CD4-positive, alpha-beta T cell treated with Interferon alpha-2 for 1 hour (primary cell): ENCODE measurements at places on chromosomes 12 and 14.

DNA sequence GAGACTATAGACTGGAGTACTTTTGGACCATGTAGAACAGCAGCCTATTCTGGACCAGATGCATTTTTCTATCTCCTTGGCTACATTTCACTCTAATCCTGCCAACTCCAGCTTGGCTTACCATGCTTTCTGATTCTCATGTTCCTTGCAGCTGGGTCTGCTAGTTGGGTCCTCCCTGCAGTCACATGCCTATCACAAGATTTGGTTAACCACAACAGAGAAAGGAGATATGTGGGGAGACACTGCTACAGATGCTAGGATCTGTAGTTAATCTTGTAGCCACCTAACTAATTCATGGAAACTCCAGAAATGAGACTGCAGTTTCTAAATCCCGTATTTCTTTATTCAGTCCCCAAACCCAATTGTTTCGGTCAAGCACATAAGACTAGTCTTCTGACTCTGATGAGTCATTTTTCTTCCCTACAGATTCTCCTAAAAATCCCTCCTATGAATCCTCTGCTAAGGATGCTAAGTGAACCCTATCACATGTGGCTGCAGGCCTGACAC lies 410.6 kb downstream of the DAD1 start:
- DNase-seq = no peak

GRCh38 chr12:31846405-31846804 lies 112.8 kb upstream of the RESF1 start:
- no peak for DNase-seq

DNA sequence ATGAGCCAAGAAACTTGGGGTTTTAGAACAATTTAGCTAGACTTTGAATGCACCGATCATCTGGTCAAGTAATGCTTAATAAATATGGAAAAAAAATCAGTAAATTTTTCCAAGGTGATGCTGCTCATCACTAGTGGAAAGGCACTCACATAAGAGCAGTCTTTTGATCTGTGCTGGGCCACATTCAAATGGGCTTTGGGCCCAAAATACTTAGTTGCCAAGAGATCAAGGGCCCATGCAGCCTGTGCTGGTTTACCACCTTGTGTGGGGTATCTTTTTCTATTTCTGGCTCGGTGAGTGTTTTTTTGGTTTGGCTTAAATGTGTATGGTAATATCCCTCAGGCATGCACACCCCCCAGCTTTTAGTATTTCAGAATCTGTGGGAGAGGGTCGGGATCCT lies 943.2 kb downstream of the TMTC2 start:
- DNase-seq = no peak

DNA sequence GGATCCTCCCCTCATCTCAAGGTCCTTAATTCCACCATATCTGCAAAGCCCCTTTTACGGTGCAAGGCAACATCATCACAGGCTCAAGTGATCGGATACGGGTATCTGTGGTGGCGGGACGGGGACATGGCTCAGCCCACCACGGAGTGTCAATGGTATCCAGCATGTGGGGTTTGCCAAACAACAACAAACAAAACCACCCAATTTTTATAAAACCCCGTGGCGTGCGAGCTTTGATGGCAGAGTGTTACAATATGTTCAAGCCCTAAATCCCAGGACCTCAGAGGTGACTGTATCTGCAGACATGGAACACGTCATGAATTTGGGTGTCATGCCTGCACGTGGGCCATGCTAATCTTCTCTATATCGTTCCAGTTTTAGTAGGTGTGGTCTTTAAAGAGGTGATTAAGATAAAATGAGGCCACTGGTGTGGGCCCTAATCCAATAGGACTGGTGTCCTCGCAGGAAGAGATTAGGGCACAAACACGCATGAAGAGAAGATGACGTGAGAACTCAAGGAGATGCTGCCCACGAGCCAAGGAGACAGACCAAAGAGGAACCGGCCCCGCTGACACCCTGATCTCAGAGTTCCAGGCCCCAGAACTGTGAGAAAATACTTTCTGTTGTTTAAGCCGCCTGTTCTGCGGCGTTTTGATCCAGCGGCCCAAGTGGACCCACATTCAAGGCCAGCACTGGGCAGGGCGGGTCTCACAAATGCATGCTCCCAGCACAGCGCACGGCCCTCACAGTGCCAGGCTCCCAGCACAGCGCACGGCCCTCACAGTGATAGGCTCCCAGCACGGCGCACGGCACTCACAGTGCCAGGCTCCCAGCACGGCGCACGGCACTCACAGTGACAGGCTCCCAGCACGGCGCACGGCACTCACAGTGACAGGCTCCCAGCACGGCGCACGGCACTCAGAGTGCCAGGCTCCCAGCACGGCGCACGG lies 6.7 kb upstream of the GOLGA3 start:
- DNase-seq = no peak

GRCh38 chr14:101820283-101820798 lies 58.8 kb downstream of the PPP2R5C start:
- DNase-seq = peak; percentile 66

GRCh38 chr14:98328496-98328895 lies 943.5 kb downstream of the BCL11B start:
- DNase-seq = no peak

DNA sequence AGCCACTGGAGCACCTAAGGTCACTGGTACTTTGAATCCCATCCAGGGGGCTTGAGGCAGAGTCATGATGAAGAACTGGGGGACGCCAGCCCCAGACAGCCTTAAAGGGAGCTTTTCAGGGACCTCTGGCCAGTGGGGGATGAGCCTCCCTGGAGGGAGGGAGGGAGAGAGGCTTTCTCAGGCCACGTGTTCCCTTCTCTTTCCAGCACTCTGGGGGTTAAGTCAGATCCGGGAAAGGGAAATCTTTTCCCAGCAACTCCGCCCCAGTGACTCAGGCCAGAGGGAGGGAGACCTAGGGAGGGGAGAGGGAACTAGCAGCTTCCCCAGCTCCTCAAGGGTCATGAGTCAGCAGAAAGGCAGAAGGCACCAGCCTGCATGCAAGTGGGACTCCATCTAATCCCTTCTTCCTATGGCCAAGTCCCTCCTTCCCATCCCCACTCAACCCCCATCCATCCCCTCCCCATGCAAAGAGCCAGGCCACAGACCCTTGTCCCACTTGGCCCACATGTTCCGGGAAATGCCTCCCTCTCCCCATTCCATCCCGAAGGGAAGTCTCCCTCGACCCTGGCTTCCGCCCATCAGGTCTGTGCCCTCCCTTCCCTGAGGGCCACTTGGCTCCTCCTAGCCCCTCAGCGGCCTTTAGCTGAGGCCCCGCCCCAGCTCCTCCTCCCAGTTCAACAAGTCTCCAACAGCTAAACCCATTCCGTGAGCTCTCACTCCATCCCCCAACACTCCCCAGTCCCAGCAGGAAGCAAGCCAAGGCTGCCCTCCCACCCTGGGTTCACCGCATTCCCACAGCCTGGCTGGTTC lies 5.6 kb downstream of the TNFRSF1A start:
- peak; percentile 74 for DNase-seq

DNA sequence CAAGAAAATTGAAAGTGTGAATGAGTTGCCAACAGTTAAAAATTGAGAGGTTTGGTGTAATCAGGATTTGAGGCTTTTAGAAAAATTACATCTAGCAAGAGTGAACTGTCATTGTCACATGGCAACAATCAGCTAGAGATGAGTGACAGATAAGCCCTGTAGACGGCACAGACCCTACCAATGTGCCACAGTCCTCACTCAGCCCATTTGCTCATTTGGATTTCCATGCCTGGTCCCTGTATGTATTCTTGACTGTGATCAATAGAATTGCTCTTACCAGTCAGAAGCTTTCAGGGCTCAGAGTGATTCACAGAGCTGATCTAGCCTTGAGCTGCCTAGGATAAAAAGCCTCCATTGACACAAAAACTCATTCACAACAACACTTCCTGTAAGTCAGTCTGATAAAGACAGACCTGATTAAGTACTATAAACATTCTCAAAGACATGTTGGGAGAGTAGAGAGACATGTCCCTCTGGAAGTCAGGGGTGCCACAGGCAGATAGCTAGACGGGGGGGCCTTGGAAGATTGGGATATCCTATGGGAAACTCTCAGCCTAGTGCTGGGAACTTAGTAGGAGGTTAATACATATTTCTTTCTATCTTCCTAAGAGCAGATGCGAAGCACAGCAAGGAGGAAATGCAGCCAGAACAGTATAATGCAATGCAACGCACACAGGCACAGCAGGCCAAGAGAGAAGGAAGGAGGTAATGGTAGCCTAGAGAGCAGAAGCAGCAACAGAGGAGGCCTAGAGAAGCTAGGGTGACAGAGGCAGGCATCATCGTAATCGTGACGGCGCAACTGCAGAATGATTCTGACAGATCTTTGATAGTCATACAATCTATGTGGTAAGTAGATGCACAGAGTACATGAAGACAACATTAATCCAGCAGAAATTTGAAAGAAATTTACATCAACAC lies 2.0 kb upstream of the PELI2 start:
- DNase-seq = peak; percentile 22

- DNase-seq = no peak
These were observed 97.7 kb downstream of the RMST start for GRCh38 chr12:97560350-97560749.

- no peak for DNase-seq
These were observed 3.4 kb downstream of the PAH start for GRCh38 chr12:102913453-102914226.

GRCh38 chr14:100303179-100303578 lies 3.1 kb downstream of the SLC25A29 start:
- DNase-seq = peak; percentile 14

DNA sequence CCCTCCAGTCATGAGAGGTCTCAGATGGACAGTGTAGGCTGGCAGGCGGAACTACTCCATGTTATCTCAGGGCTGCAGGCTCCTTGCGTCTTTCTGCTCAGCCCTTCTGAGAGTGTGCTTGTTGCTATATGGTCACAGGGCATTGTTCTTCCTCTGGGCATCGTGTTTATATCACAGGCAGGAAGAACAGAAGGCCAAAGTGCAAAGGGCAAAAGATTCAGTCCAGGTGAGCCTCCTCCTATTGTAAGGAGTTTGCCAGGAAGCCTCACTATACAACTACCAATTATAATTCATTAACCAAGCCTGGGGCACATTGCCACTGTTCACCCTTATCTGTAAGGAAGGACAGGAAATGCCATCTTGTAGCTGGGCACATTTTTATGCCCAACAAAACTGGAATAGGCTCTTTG lies 195.5 kb upstream of the KITLG start:
- no peak for DNase-seq

- DNase-seq = no peak
These were observed 124.3 kb downstream of the PIWIL1 start for GRCh38 chr12:130461839-130462557.

- no peak for DNase-seq
These were observed 17.5 kb downstream of the GRIP1 start for GRCh38 chr12:66661357-66661756.

- peak; percentile 92 for DNase-seq
These were observed 261 bp upstream of the RNU7-1 start for GRCh38 chr12:6943389-6943721.

DNA sequence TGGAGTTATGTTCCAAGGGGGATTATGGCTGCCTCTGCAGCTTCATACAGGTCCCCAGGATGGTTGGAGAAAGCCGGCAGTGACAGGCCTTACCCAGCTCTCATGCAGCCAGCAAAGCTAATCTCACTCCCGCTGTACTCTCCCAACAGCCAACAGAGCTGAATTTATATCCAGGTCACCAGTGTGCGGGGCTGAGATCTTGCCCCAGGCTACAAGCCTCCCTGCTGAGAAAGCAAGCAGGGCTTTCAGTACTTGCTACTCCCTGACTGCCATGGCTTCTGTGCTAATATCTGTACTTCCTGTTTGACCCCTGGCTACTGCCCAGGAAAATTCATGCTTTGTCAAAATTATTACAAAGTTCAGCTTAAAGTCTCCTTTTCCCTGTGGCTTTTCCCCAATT lies 92.9 kb downstream of the ATP23 start:
- no peak for DNase-seq

GRCh38 chr14:54713379-54713778 lies 146.5 kb downstream of the SAMD4A start:
- no peak for DNase-seq

- DNase-seq = no peak
These were observed 12.5 kb downstream of the AHNAK2 start for GRCh38 chr14:104965561-104966231.

- no peak for DNase-seq
These were observed 20.9 kb upstream of the IFNG-AS1 start for GRCh38 chr12:67968321-67968720.

DNA sequence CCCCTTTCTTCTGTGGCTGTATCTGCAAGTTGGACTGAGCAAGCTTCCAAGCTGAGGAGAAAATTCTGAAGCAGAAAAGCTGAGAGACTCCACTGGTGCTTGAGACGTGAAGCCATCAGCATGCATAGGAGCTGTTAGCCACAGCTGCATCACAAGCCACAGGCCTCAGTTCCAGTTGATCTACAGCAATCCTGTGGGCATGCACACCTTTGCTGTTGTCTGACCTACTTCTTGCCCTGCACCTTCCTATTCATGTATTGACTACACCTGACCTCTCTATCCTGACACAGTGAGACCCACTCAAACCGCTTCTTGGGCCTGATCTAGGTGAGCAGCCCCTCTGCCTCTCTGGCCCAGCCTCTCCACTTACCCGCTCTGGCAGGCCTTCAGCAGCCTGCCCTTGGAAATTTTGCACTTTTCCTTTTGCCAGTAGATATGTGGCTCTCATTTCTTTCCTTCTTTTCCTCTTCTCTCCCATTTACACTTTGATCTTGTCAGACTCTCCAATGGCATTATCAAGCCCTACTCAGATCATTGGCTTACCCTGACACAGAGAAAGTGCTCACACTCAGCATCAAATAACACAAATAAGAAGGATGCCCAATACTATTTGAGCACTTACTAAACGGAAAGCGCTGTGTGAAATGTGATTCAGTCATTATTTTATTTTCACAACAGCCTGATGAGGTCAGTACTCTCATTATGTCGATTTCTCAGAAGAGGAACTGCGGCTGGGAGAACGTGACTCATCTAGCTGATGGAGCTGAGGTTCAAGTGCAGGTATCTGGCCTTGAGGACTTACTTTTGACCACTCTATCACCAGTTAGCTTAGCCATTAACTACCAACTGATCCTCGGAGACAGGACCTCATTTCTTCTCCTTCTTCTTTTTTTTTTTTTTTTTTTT lies 21.9 kb upstream of the PTGR2 start:
- peak; percentile 38 for DNase-seq

DNA sequence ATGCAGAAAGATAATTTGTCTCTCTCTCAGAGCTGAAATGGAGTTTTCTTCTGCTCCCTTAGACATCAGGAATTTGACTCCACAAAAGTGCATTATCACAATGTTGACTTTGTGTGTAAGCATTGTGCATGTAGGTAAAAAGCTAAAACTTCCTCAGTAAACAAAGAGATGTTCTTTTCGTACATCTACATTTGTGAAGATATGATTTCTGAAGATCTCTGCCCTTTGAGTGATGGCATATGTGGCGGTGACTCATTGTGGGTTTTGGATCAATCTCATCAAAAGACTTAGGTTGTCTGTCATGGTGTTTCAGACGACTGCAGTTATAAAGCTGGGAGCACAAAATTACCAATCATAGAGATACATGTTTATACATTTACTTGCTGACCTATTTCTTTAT lies 411.4 kb upstream of the LMO3 start:
- no peak for DNase-seq
